SHP77 treated with DMSO at 0.1 percent for 48 hours (cell line): ENCODE measurements at places on chromosomes 5 and 9.

- DNase-seq = no peak
These were observed 15.2 kb upstream of the TNIP1 start for GRCh38 chr5:151096001-151096373.

DNA sequence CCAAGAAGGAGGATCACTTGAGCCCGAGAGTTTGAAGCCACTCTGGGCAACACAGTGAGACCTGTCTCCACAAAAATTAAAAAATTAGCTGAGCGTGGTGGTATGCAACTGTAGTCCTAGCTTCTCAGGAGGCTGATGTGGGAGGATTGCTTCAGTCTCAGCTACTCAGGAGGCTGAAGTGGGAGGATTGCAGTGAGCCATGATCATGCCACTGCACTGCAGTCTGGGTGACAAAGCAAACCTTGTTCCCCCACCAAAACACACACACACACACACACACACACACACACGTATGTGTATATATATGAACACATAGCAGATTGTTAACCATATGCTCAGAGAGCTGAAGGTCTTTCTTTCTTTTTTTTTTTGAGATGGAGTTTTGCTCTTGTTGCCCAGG, 157.5 kb upstream of the MAST4 start:
- no peak for DNase-seq

GRCh38 chr5:139770722-139771121, 24.9 kb upstream of the PSD2 start:
- DNase-seq = no peak

DNA sequence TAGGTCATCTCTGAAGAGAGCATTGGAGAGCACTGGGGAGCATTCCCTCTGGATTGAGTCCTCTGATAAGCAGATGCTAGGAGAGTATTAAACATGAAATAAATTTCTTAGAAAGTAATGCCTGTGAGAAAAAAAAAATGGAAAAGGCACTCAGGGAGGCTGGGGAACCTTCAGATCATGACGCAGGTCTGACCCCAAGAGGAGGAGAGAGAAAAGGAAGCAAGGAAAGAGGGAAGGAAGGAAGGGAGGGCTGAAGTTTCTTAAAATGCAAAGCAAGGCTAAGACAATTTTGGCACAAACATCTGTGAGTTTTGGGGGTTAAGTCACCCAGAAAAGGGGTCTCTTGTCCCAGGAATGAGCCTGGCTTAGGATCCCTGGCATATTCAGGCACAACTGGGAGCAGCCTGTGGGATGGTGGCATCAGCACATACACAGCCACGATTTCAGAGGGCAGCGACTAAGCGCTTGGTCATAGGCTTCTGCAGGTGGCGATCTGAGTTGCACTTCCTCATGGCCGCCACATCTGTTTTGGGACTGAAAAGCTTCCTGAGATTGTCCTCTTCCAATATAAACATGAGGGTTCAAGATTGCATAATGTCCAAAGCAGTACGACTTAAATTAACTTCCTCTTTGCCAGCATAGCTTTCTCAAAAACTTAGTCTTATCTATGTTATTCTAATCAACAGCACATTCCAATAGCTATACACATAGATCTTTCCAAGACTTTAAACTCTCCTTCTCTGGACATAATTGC, 692.7 kb downstream of the DNAH5 start:
- no peak for DNase-seq

DNA sequence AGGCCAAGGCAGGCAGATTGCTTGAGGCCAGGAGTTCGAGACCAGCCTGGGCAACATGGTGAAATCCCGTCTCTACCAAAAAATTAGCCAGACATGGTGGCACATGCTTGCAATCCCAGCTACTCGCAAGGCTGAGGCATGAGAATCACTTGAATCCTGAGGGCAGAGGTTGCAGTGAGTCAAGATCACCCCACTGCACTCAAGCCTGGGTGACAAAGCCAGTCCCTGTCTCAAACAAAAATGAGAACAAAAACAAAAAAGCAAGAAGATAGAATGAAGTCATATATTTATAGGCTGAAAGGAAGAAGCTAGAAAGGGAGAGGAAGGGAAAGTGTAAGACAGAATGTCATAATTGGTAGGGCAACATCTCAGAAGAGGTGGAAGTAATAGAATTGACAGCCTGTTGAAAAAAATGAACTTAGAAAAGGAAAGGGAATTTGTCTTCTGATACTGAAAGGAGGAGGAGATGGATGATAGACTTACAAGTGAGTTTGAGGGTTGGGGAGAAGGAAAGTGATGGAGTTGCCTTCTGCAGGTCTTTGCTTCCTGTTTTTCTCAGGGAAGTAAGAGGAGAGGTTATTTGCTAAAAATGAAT, 32.2 kb downstream of the CARD6 start:
- no peak for DNase-seq

DNA sequence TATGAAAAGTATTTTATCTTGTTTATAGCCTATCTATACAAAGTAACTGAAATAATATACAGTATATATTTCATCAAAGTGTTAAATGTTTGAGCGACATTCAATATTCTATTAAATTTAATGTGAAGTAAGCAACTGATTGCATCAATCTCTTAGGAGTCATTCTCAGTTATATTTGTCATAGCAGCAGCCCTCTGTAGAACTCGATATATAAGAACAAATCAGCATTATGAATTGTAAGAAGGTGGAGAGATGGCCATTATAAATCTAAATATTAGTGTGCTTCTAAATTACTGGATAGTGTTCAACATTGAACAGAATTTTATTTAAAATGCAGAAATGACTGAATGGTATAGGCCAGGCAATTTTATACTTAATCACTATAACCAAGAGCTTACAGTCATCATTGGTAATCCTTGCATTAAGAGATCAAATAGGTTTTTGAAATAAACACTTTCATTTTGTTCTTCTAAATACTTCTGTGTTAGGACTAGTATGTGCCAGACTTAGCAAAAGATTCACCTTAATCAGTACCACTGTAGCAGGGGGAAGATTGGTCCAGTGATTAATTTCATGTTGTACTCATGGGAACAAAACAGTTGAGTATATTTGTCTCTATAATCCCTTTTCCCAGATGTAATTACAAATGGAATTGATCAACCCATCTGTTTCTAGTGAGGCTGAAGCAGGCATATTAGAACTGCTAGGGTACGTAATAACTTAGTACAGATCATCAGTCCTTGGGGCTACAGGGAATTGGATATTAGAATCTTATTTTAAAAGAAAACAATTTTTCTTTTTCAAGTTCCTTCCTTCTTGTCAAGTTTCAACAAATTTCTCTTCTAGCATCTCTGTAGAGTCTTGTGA, 108.3 kb upstream of the TYRP1 start:
- no peak for DNase-seq

- DNase-seq = no peak
These were observed 268.2 kb downstream of the MAST4 start for GRCh38 chr5:66864240-66864884.

DNA sequence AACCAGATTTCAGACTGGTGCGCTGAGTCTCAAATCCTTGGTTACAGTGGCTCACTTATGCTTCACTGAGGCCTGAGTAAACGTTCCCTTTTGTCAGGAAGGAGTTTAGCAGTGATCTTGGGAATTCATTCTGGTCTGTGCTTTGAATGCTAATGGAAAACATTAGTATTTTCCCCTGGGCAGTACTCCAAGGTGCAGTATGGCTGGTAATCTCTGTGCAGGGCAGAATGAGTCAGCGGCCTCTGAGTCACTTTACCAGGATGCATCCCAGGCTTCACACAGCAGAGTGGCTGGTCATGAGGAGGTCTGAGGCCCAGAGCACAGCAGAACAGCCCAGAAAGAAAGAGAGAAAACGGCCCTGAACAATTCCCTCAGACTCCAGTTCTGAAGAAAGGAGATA, 54.0 kb downstream of the PCA3 start:
- DNase-seq = no peak

GRCh38 chr9:116081435-116082115, 72.0 kb upstream of the PAPPA start:
- DNase-seq = no peak

GRCh38 chr5:140259500-140259899, 43.4 kb downstream of the PFDN1 start:
- no peak for DNase-seq
